ENCODE measurements at places on chromosomes 13 and 19.

DNA sequence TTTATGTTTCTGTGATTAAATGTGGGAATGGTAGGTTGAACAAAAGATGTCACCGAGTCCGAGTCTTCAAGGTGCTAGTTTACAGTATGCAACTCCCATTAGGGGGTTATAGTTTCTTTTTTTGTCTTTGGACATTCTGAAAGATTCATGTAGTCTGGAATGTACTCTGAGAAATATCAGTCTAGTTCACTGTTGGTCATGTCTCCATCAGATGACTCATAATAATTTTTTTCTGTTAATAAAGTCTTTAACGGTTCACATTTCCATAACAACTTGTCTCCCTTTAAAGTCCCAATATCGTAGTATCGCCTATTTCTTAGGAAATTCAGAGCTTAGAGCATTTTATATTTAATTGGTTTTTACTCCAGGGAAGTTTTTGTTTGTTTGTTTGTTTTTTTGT lies 13.5 kb upstream of the ESD start:
- no peak for DNase-seq

DNA sequence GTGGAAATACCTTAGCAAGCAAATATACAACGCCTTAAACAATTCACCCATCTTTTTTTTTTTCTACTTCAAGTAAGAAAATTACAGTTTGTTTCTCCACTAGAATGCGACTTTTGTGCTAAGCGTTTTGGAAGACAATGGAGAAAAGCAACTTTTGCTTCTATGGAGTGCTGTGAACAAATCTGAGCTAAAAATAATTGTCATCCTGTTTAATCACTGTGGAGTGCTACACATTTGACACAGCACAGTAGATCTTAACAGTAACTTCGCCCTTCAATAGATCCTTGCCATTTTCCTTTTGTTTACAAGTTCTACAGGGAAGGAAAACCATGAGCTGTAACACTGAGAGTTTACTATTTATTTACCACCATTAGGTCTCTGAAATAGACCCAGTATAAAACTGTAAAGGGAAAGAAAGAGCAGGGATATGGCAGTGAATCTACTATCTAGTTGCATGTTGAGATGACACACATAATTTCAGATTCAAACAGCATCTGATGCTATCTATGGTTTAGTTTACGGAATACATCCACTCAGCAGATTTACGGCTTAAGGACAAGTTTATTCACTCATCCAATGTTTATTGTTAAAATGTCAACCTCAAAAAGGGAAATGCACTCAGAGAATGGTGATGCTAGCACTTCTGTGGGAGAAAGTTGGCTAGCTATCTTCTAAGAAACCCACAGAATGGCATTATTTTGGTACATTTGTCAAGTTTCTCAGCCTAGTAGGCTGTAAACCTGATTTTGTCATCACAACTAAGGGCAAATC lies 175.3 kb downstream of the VWA8 start:
- no peak for DNase-seq

- no peak for DNase-seq
These were observed 23.5 kb downstream of the ZNF180 start for GRCh38 chr19:44476559-44477408.

- no peak for DNase-seq
These were observed 66.7 kb upstream of the LRCH1 start for GRCh38 chr13:46486270-46486669.

- no peak for DNase-seq
These were observed 29.9 kb upstream of the RANBP3 start for GRCh38 chr19:6007866-6008265.

- DNase-seq: no peak
These were observed 16.3 kb downstream of the GPR183 start for GRCh38 chr13:99290894-99291293.

- DNase-seq: no peak
These were observed 36.4 kb downstream of the FBN3 start for GRCh38 chr19:8113017-8113416.

GRCh38 chr13:44352202-44352601 lies 21.4 kb upstream of the SERP2 start:
- DNase-seq: no peak

GRCh38 chr13:54706336-54706735 lies 1677.7 kb downstream of the OLFM4 start:
- DNase-seq: no peak

DNA sequence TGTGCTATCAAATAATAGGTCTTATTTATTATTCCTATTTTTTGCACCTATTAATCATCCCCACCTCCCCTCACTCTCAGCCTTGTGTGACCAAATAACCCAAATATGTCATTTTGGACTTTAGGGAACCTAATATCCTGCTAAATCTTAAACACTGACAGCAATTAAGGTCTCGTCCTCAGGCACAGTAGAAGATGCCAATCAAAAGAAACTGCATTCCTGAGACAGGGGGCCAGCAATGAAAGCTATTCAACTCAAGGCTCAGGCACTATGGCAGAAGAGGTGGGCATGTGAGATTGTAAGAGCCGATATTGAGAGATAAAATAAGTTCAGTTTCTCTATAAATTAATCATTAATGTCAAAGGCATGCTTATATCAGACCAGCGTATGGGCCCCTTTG lies 1437.7 kb upstream of the PCDH9 start:
- no peak for DNase-seq

DNA sequence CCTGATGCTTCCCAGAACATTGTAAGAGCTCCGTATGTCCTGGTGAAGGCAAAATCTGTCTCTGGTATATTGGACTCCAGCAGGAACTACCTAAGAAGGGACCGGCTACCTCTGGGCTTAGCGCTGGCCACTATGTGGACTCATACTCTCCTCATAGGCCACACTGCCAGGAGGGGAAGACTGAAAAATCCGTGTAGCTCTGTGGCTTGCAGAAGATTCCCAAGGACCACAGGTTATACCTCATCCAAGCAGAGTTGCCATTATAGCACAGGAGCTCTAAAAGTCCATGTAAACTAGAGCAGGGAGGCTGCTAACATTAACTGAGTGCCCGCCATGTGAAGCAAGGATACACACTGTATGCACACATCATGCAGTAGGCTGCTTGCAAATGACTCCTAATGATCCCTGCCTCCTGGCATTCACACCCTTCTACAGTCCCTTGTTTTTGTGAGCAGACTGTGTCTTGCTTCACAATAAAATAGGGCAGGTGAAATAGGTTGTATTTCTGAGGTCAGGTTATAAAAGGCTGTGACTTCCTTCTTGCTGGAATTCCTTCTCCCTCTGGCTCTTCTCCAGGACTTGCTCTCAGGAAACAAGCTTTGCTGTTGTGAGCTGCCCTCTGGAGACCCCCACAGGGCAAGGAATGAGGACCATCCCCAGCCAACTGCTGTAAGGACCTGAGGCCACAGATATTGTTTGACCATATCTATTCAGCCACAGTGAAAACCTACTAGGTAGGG lies 192.6 kb upstream of the UBL3 start:
- no peak for DNase-seq

- peak; percentile 82 for DNase-seq
These were observed at the start of gene ZNF85 for GRCh38 chr19:20923077-20923871. Gene ZNF85, plus strand, starts transcription at chr19:20923251. Its CDS starts 150 bp downstream, at chr19:20923401.

DNA sequence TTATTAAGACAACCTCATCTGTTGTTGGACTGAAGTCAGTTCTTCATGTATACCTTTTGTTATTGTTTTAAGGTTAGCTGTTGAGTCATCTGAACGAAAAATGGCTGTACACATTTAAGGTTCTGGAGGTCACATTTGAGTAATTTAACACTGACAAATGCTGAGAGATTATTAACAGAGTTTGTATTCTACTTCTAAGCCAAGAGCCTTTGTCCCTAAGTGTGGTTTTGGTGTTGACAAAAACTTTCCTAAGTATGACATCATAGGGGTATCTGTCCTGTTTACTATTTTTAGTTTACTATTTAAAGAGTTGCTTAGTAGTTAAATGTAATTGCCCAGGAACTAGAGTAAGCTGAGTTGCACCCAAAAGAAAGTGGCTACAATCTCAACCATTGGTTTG lies 71.9 kb downstream of the CDK8 start:
- DNase-seq: no peak

- DNase-seq: no peak
These were observed 156.8 kb downstream of the DNAJC3 start for GRCh38 chr13:95833719-95834118.

GRCh38 chr19:32566246-32566830 lies 14.7 kb upstream of the PDCD5 start:
- DNase-seq: no peak

DNA sequence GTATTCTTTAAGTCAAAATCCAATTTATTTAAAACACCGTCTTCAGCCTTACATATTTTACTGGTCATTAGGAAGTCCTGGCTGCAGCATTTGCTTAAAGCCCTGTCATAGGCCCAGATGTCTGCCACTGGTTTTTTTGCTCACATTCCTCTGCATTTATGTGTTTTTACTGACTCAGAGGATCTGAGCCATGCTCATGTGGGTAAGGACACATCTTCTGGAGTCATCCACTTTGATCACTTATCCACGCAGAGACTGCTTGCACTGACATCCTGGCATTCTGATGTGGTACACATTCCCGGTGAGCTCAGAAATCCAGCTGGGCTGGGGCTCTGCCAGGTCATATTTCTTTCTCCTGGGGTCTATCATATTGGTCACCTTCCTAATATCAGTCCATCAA lies 531.7 kb upstream of the ARGLU1 start:
- no peak for DNase-seq

- DNase-seq: no peak
These were observed 34.4 kb downstream of the CCDC70 start for GRCh38 chr13:51895906-51896888.

DNA sequence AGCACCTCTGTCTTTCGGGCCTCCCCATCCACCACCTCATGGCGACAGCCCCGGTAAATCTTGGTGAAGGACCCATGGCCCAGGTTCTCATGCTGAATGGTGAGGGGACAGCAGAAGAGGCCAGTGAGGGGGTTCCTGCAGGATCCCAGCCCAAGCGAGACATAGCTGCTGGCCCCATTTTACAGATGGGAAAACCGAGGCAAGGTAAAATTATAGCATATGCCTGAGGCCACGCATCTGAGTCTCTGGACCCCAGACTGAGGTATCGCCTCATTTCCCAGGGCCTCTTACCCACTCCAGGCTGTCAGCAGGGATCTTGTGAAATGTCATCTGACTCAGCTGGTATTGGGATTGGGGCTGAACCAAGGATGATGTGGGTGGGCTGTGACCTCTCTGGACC lies 9.8 kb downstream of the JAK3 start:
- no peak for DNase-seq

- DNase-seq: no peak
These were observed 52.1 kb downstream of the STK24 start for GRCh38 chr13:98524793-98525192.

GRCh38 chr19:18978616-18979015 lies 37.6 kb upstream of the HOMER3 start:
- DNase-seq: no peak

GRCh38 chr19:8528500-8528899 lies 14.5 kb upstream of the ZNF414 start:
- no peak for DNase-seq

DNA sequence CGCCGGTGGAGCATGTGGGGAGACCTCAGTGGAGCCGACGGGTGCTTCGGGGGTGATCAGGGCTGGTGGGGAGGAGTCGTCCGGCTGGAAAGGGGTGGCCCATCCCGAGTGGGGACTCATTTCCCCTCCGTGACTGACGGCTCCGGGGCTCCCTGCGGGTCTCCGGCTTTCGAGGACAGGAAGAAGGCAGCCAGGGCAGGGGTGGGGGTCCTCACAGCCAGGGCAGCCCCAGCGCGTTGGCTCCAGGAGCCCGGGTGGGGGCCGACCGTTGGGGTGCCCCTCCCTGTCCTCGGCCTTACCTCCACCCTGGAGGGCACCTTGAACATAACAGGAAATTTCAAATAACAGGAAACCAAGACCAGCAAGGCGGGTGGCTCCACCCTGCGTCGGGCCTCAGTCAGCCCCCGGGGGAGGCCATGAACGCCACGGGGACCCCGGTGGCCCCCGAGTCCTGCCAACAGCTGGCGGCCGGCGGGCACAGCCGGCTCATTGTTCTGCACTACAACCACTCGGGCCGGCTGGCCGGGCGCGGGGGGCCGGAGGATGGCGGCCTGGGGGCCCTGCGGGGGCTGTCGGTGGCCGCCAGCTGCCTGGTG lies at the start of gene S1PR4:
Gene S1PR4, plus strand, starts transcription at position 393 of the 596 bp plus-strand sequence. Its CDS starts 24 bp downstream, at position 417.
- DNase-seq: peak; percentile 60

DNA sequence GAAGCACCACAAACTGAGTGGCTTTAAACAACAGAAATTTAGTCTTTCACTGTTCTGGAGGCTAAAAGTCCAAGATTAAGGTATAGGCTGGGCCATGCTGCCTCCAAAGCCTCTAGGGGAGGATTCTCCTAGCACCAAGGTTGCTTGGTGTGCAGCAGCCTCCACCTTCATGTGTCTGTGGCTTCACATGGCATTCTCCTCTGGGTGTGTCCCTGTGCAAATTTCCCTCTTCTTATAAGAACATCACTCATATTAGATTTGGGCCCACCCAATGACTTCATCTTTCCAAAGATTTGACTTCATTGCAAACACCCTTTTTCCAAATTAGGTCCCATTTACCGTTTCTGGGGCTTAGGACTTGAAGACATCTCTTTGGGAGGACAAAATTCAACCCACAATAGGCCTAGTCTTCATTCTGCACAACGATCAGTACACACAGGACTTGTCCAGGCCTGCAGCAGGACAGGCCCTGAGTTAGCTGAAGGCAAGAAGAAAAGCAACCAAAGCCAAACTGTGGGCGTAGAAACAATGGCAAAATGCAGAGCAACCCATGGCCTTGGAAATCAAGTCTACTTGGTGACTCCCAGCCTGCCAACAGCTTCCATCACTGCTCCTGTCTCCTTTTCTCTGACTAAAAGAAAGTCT lies 521.2 kb upstream of the NBEA start:
- DNase-seq: no peak

DNA sequence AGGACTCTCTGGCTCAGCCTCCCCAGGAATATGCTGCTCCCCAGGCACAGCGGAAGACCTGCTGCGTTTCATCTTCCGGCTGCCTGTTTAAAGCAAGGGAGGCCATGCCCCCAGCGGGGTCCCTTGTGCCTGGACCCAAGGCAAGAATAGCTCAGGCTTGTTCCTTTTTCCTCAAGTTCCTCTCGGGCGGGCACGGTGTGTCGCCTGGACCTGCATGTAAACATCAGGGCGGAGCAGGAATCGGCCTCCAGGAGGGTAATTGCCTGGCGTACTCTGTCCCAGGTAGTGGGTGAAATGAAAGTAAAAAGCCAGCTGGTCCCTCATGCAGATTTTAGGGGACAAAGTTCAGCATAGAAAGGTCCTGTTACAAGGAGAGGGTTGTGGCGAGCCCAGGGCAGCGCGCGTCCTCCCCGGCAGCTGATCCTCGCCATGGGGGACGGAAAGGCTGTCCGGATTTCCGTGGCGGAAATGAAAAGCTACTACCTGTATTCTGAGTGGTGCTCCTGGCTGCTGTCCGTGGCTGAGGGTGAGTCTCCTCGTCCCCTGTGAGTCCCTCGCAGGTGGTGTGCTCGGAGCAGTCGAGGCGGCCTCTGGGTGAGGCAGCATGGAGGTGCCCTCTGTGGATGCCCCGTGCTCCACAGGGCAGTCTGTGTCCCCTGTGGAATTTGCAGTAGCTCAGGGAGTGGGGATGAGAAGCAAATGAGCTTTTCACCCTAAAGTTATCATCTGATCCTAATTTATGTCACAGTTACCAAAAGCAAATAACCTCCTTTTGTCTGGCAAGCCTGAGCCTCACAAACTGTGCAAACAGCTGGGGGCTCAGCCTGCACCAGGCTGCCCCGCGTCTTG lies 16.2 kb downstream of the MCF2L start:
- DNase-seq: no peak

GRCh38 chr13:65343898-65344663 lies 1886.1 kb downstream of the PCDH9 start:
- DNase-seq: no peak
